Body of pancreas (tissue), 4 donors: ENCODE measurements at places on chromosomes 5 and 9. TPM values are rescaled to one million over a fixed set of nuclear protein-coding genes. Genes with fewer than 3 reads are reported as not detected.

Gene CMYA5
- 3.3 TPM for total RNA-seq

DNA sequence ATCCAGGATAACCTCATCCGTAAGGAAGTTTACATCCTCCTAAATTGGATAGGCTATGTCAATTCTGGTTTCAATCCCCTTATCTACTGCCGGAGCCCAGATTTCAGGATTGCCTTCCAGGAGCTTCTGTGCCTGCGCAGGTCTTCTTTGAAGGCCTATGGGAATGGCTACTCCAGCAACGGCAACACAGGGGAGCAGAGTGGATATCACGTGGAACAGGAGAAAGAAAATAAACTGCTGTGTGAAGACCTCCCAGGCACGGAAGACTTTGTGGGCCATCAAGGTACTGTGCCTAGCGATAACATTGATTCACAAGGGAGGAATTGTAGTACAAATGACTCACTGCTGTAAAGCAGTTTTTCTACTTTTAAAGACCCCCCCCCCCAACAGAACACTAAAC is 1.3 kb downstream of the ADRB2 start:
- H3K36me3 ChIP-seq = no peaks in the 10 kb centered on the region
- peaks cover 14% of the 10 kb centered on the region for H3K4me1 ChIP-seq
- no peak overlapping the region for H3K27ac ChIP-seq

Gene SFXN1
- 29.3 TPM for total RNA-seq

- H3K4me3 ChIP-seq = no peak overlapping the region
- DNase-seq = no peak
- H3K4me1 ChIP-seq = peaks cover 73% of the 10 kb centered on the region
- H3K36me3 ChIP-seq = no peaks in the 10 kb centered on the region
- H3K27ac ChIP-seq = peak overlapping the region; percentile 94
Measured at GRCh38 chr9:33167972-33168461, 881 bp upstream of the B4GALT1 start.

DNA sequence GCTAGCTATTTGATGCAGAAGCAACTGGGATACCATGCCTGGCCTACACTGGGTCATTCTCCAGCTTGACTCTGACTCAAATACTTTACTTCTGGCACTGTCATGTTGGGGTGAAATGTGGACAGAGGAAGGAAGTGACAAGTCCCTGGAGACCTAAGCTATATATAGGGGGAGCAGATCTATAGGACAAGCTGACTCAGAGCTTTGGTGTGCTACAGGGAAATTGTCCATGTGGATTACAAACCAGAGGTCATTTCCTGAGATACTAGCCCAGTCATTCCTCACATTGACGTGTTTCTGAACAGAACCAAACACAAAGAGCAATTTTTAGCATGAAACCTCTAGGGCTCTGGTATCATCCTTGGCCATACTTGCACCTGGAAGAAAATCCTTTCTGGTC is 531.6 kb upstream of the CLINT1 start:
- H3K4me1 ChIP-seq = peaks cover 18% of the 10 kb centered on the region
- H3K27ac ChIP-seq = no peak overlapping the region
- no peaks in the 10 kb centered on the region for H3K36me3 ChIP-seq
- DNase-seq = no peak
- no peaks in the 10 kb centered on the region for H3K27me3 ChIP-seq

- H3K36me3 ChIP-seq = peaks cover 16% of the 10 kb centered on the region
- DNase-seq = no peak
- H3K4me3 ChIP-seq = no peak overlapping the region
- H3K4me1 ChIP-seq = no peaks in the 10 kb centered on the region
Measured at GRCh38 chr5:139601429-139601828, 40.3 kb downstream of the UBE2D2 start.

Gene SEMA4D
- 18.1 TPM for total RNA-seq

DNA sequence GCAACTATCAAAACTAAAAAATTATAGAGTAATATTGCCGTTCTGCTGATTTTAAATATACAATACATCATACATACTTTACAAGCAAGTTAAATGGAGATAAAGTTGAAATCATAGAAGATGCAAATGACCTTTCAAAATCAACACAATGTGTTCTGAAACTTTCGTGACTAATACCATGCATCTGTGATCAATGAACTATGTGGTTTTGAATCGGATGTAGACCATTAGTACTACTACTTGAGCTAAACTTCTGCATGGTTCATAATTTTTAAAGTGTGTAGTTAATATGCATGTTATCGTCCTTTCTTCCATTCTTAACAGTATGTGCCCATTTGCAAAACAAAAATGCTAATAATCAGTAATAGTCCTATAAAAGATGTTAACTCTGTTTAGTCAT is 11.3 kb upstream of the PHF2 start:
- DNase-seq = no peak
- no peaks in the 10 kb centered on the region for H3K27me3 ChIP-seq
- peaks cover 13% of the 10 kb centered on the region for H3K4me1 ChIP-seq

Gene ANKRD20A1
- 0.78 TPM for total RNA-seq

Gene MLANA
- total RNA-seq = not detected

Gene AGXT2
- not detected for total RNA-seq

DNA sequence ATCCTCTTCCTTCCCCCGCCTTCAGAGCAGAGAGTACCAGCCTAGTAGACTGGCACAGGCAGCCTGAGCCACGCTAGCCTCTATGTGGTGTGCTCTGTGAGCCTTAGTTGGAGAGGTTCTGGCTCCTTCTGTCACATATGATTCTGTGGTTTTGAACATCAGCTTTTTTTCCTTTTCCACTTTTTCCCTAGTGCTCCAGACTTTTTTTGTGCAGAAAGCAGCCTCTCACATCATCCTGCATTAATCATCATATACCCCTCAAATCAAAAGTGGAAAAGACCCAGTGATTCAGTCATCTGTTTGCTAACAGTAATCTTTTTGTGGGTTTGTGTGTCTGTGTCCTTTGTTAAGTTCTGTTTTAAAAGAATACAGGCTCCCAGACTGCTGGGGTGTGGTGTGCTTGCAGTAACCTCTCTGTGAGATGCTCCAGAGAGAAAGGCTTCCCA is 663.9 kb upstream of the RGMB start:
- DNase-seq = no peak
- no peaks in the 10 kb centered on the region for H3K4me1 ChIP-seq
- no peaks in the 10 kb centered on the region for H3K36me3 ChIP-seq

- no peak overlapping the region for H3K4me3 ChIP-seq
- no peaks in the 10 kb centered on the region for H3K36me3 ChIP-seq
- H3K27me3 ChIP-seq = no peaks in the 10 kb centered on the region
- no peak for DNase-seq
Measured at GRCh38 chr5:156477196-156477595, 150.2 kb downstream of the SGCD start.

Gene HAPLN1
- total RNA-seq = not detected

DNA sequence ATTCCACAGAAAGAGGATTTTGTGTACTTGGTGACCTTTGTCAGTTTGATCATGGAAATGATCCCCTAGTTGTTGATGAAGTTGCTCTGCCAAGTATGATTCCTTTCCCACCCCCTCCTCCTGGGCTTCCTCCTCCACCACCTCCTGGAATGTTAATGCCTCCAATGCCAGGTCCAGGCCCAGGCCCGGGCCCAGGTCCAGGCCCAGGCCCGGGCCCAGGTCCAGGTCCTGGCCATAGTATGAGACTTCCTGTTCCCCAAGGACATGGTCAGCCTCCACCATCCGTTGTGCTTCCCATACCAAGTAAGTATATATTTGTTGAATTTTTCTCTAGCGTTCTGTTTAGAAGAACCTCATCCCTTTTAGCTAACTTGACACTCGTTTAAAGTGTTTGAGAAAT is 30.0 kb downstream of the RBM27 start:
- H3K4me1 ChIP-seq = peaks cover 14% of the 10 kb centered on the region
- no peak overlapping the region for H3K27ac ChIP-seq
- no peak overlapping the region for H3K4me3 ChIP-seq
- DNase-seq = peak; percentile 63
- peaks cover 24% of the 10 kb centered on the region for H3K36me3 ChIP-seq

DNA sequence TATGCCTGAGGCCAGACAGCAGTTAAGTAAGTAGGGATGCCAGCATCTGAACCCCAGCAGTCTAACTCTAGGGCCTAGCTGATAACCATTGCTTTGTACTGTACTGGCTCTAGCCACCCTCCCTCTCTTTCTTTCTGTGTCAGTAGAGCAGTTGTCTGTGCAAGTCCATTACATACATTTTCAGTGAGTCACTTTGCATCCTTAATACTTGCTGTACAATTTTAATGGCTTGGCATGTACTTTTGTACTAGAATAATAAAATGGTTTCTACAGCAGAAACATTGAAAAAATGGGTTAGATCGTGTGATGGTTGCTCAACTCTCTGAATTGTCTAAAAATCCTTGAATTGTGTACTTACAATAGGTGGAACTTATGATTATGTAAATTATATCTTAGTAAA is 1.5 kb upstream of the TTC39B start:
- H3K27ac ChIP-seq = no peak overlapping the region
- H3K4me3 ChIP-seq = no peak overlapping the region
- H3K27me3 ChIP-seq = no peaks in the 10 kb centered on the region
- H3K36me3 ChIP-seq = no peaks in the 10 kb centered on the region
- peaks cover 11% of the 10 kb centered on the region for H3K4me1 ChIP-seq

GRCh38 chr9:121731919-121732318 is 80.5 kb downstream of the DAB2IP start:
- no peak overlapping the region for H3K27ac ChIP-seq
- H3K36me3 ChIP-seq = no peaks in the 10 kb centered on the region
- no peak for DNase-seq
- peaks cover 38% of the 10 kb centered on the region for H3K4me1 ChIP-seq
- H3K4me3 ChIP-seq = no peak overlapping the region
- no peaks in the 10 kb centered on the region for H3K27me3 ChIP-seq

Gene IFNA2
- not detected for total RNA-seq

GRCh38 chr5:160496334-160496733 is 74.7 kb downstream of the PTTG1 start:
- H3K4me3 ChIP-seq = no peak overlapping the region
- H3K4me1 ChIP-seq = no peaks in the 10 kb centered on the region
- H3K36me3 ChIP-seq = no peaks in the 10 kb centered on the region
- DNase-seq = no peak

DNA sequence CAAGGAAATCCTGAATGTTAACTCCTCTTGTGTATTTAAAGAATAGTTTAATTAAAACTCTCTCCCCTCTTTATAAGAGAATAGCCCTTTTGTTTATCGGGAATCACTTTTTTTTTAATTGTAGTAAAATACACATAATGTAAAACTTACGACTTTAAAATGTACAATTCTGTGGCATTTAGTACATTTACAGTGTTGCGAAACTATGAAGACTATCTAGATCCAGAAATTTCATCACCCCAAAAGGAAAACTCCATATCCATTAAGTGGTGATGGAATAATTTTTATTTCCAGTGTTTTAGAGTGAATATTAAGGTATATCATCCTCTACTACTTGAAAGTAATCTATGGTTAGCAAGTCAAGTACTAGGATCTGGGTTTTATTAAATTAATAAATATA is 36.8 kb downstream of the KDM3B start:
- H3K27me3 ChIP-seq = no peaks in the 10 kb centered on the region
- DNase-seq = no peak
- H3K4me3 ChIP-seq = no peak overlapping the region
- H3K4me1 ChIP-seq = no peaks in the 10 kb centered on the region

DNA sequence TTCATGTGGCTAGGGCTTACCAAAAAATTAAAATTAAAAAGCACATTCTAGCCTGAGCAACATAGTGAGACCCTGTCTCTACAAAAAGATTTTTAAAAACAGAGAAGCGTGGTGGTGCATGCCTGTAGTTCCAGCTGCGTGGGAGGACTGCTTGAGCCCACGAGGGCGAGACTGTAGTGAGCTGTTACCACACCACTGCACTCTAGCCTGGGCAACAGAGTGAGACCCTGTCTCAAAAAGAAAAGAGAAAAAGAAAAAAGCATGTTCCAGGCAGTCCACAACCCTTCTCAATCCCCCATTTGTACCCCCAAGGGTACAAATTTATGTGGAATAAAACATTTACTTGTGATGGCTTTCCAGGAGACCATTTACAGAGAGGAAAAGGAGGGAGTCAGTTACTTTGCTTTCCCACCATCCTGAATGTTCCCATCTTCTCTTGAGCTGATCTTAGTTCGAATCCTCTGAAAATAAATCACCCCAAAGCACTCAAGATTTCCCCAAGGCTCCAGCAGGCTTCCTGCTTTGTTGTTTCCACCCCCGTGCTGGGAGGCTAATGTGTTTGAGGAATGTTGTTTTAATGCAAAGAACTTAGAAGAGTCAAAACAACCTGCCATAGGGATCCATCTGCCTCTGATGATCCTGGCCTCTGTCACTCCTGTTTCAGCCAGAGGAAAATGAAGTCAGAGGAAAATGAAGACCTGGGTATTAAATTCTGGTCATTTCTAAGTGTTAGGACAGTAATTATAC is 384.7 kb downstream of the BNC2 start:
- no peaks in the 10 kb centered on the region for H3K36me3 ChIP-seq
- no peaks in the 10 kb centered on the region for H3K27me3 ChIP-seq
- no peak overlapping the region for H3K4me3 ChIP-seq
- DNase-seq = no peak
- H3K27ac ChIP-seq = no peak overlapping the region
- H3K4me1 ChIP-seq = no peaks in the 10 kb centered on the region

- H3K27ac ChIP-seq = no peak overlapping the region
- H3K4me1 ChIP-seq = no peaks in the 10 kb centered on the region
- no peak for DNase-seq
- no peaks in the 10 kb centered on the region for H3K27me3 ChIP-seq
- no peak overlapping the region for H3K4me3 ChIP-seq
Measured at GRCh38 chr5:53407373-53407772, 73.1 kb upstream of the FST start.

DNA sequence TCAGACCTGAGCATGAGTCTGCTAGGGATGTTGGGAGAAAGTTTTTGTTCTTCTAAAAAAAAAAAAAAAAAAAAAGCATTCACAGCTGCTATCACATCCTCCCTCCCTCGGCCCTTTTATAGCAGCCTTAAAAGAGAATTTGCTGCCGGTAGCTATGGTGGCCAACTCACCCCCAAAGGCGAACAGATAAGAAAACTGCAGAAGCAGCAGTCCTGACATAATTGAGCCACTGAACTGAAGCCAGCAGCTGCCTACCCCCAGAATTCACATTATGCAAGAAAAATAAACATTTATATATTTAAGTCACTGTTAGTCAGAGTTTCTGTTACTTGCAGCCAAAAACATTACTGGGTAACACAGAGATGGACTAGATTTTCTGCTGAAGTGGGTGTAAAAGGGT is 124.3 kb upstream of the SMARCA2 start:
- no peaks in the 10 kb centered on the region for H3K4me1 ChIP-seq
- H3K4me3 ChIP-seq = no peak overlapping the region
- no peak overlapping the region for H3K27ac ChIP-seq
- no peaks in the 10 kb centered on the region for H3K36me3 ChIP-seq
- DNase-seq = no peak
- H3K27me3 ChIP-seq = no peaks in the 10 kb centered on the region

DNA sequence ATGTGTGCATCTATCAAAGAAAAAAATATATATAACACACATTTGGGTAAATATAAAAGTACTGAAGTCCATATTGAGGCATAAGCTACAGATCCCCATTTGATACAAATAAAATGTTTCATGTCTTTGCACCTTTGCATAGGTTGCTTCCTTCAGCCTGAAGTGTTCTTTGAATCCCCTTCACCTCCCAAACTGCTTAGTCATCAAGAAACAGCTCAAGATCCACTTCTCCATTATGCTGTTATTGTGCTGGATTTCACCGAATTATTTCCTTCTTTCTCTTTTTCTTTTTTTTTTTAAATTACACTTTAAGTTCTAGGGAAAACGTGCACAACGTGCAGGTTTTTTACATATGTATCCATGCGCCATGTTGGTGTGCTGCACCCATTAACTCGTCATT is 419.1 kb downstream of the ENC1 start:
- H3K27me3 ChIP-seq = no peaks in the 10 kb centered on the region
- H3K4me3 ChIP-seq = no peak overlapping the region
- H3K27ac ChIP-seq = no peak overlapping the region
- no peaks in the 10 kb centered on the region for H3K4me1 ChIP-seq
- H3K36me3 ChIP-seq = no peaks in the 10 kb centered on the region
